ENCODE measurements at places on chromosomes 11 and 22. TPM values are rescaled to one million over a fixed set of nuclear protein-coding genes. Genes with fewer than 3 reads are reported as not detected.

CDHR5 gene
- total RNA-seq, result not detected

RASSF7 gene
- total RNA-seq, result 11.3 TPM

OR4C3 gene
- total RNA-seq, result not detected

RAPSN gene
- not detected for total RNA-seq

CHEK1 gene
- total RNA-seq, result 16.8 TPM

IGLL5 gene
- total RNA-seq, result not detected

PDE3B gene
- total RNA-seq, result 0.36 TPM

ALDH3B1 gene
- 14.6 TPM for total RNA-seq

RTN4R gene
- 0.54 TPM for total RNA-seq

FOLR2 gene
- total RNA-seq, result not detected

DEFB131B gene
- not detected for total RNA-seq

FZD4 gene
- total RNA-seq, result 23.8 TPM

RFPL1 gene
- not detected for total RNA-seq

MED15 gene
- 31.1 TPM for total RNA-seq
